Esophagus squamous epithelium (tissue), 5 donors: ENCODE measurements at places on chromosomes 3 and 15.

- DNase-seq: no peak
Measured at GRCh38 chr3:3316521-3316920, 137.0 kb upstream of the CRBN start.

DNA sequence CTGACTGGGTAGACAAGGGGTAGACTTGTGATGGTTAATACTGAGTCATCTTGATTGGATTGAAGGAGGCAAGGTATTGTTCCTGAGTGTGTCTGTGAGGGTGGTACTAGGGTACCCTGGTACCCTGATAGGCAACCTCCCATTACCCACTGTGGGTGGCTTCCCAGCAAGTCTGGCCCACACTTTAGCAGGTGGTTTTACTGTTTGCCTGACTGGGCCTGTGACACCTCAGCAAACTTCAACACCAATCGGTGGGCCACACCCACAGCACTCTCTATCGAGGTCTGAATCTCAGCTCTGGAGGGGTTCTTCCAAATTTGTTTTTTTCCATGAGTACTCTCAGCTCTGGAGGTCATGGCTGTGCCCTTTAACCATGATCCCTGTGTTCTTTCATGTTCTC, 24.6 kb upstream of the SH3GL3 start:
- no peak for DNase-seq

DNA sequence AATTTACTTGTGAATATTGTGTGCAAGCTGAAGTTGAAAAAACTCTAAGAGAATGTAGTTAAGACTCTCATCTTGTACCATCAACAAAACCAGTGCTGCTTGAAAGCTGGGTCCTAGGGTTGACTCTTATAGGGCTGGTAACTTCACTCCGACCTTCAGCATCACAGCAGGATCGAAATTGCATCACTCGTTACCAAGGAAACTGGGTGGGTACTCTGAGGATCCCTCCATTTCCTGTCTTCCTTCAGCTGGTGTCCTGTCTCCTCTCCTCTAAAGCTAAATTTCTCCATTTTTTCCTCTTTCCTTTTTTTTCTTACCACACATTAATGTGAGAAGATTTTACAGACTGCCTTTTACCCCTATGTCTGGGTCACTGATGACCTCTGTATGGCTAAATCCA, 3.0 kb upstream of the APH1B start:
- DNase-seq: no peak

DNA sequence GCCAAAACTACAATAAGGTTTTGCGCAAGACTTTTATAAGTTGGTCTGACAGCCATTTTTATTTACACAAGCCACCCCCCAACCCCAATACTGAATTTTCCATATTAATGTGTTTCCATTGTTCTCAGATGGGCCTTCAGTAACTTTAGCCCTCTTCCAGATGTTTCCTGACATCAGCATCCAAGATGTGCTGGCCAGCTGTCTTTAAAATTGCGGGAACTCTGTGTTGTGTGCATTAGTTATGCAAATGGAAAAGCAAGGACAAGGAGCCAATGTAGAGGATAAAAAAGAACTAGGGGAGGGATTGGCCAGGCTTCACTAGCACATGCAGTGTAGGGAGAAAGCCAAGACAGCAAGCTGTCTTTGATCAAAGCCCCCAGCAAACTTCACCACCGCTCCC, 45.4 kb downstream of the COMMD2 start:
- DNase-seq: no peak

GRCh38 chr3:32551087-32551486, 19.6 kb downstream of the DYNC1LI1 start:
- no peak for DNase-seq

- DNase-seq: no peak
Measured at GRCh38 chr15:78938658-78939488, 6.0 kb downstream of the CTSH start.
